ENCODE measurements at places on chromosomes 5 and 9.

DNA sequence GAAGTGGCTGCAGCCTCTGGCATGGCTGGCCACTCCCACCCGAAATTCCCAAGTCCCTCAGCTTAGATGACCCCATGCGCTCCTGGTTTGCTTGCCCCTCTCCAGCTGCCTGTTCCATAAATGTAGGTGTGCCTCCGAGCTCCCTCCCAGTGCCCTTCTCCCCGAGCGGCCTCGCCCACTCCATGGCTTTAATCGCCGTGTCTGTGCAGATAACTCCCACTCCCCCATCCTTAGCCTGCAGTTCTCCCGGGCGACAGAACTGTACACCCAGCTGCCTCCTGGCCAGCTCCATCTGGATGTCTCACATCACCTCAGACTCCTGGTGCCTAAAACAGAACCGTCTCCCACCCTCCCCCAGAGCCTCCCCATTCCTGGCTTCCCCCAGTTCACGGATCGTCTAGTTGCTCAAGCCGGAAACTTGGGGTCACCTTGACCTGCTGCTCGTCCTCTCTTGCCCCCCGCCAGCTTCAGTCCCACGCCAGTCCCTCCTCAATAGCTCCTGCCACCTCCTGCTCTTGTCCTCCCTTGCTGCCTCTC is 24.1 kb downstream of the HK3 start:
- DNase-seq = no peak

DNA sequence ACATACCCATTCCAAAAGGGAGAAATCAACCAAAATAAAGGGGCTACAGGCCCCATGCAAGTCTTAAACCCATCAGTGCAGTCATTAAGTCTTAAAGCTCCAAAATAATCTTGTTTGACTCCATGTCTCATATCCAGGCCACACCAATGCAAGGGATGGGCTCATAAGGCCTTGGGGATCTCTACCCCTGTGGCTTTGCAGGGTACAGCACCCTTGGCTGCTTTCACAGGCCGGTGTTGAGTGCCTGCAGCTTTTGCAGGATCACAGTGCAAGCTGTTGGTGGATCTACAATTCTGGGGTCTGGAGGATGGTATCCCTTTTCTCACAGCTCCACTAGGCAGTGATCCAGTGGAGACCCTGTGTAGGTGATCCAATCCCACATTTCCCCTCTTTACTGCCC is 5.0 kb upstream of the SPINK14 start:
- DNase-seq = no peak

GRCh38 chr5:67941614-67942401 is 273.7 kb upstream of the PIK3R1 start:
- DNase-seq = peak; percentile 17

DNA sequence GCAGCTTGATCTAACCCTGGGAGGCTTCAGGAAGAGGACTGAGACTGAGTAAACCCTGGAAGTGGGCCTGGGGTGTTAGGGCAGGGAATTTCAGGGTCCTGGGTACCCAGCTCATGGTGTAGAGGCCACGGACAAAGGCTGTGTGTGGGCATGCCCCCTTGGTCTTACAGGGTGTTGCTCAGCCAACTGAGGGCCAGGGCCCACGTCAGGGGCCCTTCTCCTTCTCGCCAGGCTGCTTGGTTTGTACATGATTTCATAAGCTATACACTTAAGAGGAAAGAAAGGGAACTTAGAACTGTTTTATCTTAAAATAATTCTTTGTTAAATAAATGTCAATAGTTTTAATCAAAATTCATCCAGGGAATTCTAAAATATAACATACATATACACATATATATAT is 95.4 kb downstream of the TLE4 start:
- DNase-seq = no peak

DNA sequence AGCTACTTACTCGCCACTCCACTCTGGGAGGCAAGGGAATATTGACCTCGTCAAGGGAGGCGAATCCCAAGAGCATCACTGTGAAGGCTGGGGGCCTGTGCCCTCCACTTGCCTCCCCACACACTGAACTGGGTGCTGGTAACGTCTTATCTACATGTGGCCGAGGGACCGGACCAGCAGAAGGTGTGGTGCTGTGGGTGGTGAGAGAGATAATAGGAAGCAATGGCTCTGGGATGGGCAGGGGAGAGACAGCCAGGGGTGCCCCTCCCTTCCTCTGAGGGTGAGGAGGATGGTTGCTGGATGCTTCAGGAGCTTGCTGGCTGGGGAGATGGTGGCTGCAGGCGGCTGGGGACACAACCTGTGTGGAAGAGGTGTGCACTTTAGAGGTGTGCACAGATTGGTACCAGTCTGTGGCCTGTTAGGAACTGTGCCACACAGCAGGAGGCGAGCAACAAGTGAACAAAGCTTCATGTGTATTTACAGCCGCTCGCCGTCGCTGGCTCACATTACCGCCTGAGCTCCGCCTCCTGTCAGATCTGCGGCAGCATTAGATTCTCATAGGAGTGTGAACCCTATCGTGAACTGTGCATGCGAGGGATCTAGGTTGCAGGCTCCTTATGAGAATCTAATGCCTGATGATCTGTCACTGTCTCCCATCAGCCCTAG is 100.3 kb downstream of the ENTREP1 start:
- DNase-seq = no peak

DNA sequence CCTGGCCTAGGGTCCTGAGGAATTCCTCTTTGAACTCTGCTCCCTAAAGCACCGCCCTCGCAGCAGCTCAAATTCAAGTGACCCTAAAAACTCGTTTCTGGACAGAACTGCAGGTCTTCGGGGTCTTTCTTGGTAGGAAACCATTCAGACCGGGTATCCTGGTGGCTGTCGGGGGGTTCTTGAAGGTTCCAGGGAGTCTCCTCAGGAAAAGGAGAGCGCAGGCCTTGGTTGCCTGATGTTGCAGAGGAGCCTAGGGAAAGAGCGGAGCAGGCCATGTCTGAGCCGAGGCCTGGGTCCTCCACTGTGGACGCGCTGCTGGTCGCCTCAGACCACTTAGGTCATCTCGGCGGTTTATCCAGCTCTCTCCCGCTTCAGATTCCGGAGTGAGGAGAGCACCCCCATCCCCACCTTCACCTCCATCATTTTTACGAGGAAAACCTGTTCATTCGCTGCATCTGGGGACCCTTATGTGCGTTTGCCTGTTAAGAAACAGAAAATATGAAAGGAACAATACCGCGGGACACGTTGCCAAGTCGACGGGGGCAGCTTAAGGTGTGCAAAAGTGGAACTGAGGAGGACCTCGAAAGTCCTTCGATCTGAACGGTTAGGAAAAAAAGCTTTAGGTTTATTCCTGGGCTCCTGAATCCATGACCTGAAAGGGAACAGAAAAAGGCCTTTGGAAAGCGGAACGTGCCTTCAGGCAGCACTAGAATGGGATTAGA is 299.4 kb downstream of the PARP8 start:
- DNase-seq = no peak

DNA sequence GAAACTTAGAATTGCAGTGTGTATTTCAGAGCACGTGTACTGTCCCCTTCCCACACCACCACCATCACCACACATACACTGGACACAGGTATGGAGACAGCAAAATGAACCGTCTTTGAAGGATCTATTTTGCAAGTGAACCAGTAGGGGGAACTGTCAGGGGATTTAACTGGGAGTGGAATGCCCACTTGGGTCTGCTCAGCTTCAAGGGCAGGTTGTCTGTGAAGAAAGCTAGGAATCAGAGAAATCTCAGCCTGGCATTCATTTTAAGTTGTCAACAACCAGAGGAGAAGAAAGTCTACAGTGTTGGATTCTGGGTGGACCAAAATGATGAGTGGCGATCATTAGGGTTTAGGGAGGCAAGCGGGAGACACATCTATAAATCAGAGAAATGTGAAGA is 147.0 kb downstream of the DCP2 start:
- no peak for DNase-seq
